ENCODE measurements at places on chromosomes 6 and 20. TPM values are rescaled to one million over a fixed set of nuclear protein-coding genes. Genes with fewer than 3 reads are reported as not detected.
A peak's percentile ranks its signal among the peaks of the same experiment; 100 is the strongest.

DNA sequence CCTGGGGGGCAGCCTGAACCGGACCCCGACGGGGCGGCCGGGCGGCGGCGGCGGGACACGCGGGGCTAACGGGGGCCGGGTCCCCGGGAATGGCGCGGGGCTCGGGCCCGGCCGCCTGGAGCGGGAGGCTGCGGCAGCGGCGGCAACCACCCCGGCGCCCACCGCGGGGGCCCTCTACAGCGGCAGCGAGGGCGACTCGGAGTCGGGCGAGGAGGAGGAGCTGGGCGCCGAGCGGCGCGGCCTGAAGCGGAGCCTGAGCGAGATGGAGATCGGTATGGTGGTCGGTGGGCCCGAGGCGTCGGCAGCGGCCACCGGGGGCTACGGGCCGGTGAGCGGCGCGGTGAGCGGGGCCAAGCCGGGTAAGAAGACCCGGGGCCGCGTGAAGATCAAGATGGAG lies 636 bp downstream of the SRF start:
- no peak for DNase-seq

DNA sequence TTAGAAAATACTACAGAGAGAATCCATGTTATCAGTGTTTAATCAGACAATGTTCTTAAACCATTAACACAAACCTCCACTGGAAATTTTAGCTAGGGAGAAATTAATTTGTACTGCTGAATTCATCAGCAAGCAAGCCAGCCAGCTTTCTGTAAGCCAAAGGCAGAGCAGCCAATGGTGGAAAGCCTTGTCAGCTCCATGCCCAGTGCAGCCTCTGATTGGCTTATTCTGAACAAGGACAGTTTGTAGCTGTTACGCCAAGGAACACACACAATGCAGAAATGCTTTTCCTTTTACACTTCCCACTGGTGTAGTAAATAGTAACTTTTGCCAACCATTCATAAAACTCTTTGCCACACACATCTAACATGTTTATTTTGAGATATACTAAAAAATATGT lies 265.0 kb downstream of the TENT5A start:
- DNase-seq, result no peak

DNA sequence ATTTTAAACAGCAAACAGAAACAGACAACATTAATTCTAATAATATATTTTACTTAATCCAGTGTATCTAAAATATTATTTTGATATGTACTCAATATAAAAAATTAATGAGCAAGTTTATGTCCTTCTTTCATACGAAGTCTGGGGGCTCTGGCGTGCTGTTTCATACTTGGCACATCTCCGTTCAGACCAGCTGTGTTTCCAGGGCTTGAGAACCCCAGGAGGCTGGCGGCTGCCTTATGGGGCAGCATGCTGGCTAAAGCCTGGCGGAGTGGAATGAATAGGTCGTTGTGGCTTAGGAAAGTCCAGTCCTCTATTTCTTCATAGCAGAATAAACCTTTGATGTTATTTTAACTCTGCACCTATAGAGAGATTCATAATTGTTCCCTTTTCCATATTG lies 43.3 kb downstream of the DUSP22 start:
- no peak for DNase-seq

DNA sequence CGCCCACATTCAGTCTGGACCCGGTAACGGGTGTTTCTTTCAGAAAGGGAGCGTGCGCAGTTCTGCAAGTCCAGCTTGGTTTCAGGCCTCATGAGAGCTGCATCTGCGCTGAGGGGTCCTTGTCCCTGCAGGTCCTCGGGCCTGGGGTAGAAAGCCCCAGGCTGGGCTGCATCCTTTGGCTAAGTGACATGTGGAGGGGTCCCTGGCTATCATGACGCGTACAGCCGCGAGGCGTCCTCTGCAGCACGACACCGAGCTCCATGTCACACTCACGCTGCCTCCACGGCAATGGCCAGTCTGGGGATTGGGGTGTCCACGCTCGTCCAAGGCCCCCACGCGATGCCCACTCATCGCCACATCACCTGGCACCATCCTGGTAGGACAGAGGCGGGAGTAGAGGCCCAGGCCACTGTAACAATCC lies 1.7 kb upstream of the KIF25 start:
- DNase-seq, result peak; percentile 57

GRCh38 chr20:25273046-25273445 lies 25.2 kb downstream of the PYGB start:
- DNase-seq, result no peak

DNA sequence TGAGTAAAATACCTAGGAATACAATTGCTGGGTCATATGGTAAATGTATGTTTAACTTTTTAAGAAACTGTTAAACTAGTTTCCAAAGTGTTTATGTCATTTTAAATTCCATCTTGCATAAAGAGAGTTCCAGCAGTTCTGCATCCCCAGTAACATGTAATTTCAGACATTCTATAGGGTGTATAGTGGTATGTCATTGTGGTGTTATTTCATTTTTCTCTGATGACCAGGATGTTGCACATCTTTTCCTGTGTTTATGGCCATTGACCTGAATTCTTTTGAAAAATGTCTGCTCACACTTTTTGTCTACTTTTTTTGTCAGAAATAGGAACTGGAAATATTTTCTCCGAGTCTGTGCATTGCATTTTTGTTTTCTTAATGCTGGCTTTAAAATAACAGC lies 128.9 kb downstream of the TMEM200A start:
- DNase-seq, result no peak

- no peak for DNase-seq
Observed at GRCh38 chr6:137094411-137095008, 49.7 kb upstream of the IL20RA start.

DNA sequence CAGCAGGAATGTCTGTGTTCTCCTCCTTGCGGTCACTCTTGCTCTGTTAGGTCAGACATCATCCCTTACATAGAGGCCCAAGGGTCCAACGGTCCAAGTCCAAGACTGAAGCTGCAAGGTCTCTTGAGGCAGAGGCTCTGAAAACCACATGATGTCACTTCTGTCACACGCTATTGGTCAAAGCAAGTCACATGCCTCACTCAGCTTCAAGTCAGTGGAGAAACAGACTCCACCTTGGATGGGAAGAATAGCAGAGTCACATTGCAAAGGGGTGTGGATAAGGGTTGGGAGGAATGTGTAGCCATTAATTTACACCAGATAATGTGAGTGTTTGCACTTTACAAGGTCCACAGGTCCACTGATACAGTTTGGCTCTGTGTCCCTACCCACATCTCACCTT lies 17.5 kb downstream of the SLC52A3 start:
- no peak for DNase-seq

DNA sequence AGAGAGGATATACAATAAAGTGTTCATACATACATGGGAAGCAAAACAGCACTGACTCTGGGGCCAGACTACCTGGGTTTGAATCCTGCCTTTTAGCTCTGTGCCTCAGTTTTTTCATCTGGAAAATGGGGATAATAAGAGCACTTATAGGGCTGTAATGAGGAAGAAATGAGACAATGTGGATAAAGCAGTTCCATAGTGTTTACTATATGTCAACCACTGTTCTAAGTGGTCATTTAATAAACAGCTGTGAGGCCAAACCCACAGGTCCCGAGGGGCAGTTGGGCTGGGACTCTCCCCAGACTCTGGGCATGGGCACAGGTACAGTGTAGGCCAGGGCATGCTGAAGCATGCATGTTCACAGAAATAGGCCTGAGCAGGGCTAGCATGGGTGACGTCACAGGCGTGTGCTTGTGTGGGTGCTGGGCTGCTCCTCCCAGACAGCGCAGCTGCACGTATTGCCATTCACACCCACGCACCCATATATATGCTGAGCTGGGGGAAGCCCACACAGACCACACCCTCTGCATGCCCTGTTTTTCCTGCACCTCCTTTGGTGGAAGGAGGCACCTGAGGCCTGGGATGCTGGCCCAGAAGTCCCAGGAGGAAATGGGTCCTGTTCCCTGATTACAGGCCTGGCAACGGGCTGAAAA lies 3.5 kb upstream of the PLCG1 start:
- no peak for DNase-seq

- DNase-seq, result no peak
Observed at GRCh38 chr6:136812174-136812573, 10.2 kb upstream of the PEX7 start.

DNA sequence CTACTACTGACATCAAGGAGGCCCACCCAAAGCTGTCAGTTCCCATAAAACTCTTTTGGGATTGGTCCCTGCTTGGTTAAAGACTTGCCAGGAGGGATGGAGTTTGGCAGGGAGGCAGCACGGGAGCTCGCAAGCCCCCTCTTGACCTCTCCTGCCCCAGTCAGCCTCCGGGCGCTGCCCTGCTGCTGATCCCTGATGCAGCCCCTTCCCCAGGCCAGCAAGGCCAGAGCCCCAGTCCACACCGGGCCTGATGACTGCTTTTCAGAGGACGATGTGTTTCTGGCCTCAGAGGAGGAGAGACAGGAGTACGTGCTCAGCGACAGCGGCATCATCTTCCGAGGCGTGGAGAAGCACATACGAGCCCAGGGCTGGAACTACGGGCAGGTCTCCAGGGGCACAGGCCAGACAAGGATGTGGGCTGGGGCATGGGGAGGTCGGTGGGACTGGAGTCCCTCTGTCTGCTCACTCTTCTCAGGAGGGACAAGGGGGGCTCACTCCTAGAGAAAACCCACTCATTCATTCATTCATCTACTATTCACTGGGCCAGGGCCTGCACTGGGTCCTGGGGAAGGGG lies 15.6 kb downstream of the TGM6 start:
- DNase-seq, result no peak

GRCh38 chr6:74936886-74937285 lies 269.0 kb downstream of the COL12A1 start:
- no peak for DNase-seq

DNA sequence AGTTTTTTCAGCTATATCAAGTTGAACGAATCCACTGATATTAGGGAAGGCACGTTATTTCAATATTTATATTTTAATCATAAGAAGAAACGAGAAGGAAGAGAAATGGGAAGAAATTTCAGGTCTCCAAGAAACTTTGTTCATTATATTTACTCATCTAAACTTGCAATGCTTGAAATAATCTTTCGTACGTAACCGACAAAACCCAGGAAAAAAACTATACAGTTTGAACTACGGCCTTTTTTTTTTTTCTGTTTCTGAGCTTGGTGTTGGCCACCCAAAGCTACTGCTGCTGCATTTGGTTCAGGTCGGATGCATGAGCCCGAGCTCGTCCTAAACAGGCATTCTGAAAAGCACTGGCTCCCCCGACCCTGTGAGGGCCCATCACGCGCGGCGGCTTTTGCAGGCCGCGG lies 548 bp downstream of the PERP start:
- no peak for DNase-seq

DNA sequence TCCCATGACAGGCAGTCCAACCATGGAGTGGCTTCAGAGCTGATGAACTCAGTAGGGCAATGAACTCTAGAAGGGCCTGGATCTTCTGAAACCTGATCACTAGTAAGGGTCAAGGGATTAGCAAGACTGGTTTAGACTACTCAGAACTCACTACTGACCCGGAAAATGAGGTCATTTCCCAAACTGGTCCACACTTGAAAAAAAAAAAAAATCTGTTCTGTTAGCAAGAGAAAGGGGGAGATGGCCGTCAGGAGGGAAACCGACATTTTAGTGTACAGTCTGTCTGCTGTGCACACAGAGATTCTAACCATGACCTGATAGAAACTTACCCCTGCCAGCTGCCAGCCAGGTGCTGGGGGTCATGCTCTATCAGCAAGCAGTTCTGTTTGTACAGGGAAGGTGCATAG lies 262.4 kb upstream of the AGPAT4 start:
- DNase-seq, result no peak

- DNase-seq, result no peak
Observed at GRCh38 chr6:129429956-129430355, 280.0 kb downstream of the ARHGAP18 start.

DNA sequence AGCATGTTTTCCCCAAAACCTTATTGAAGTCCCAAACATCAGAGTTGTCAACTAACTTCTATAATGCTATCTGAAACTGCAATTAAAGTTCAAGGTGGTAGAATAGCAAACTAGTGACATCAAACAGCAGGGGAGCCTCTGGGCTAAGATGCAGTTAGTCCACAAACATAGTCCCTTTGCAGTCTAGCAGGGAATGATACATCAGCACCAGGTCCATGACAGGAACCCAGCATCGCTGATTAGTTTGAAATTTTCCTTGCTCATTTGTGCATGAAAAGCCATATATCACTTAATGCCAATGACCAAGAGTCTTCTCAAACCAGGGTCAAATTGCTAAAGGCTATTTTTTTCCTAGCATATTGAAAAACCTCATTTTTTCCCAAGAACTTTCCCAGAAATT lies 145.3 kb downstream of the HIVEP2 start:
- no peak for DNase-seq

GRCh38 chr20:24906806-24907205 lies 42.3 kb upstream of the CST7 start:
- no peak for DNase-seq

DNA sequence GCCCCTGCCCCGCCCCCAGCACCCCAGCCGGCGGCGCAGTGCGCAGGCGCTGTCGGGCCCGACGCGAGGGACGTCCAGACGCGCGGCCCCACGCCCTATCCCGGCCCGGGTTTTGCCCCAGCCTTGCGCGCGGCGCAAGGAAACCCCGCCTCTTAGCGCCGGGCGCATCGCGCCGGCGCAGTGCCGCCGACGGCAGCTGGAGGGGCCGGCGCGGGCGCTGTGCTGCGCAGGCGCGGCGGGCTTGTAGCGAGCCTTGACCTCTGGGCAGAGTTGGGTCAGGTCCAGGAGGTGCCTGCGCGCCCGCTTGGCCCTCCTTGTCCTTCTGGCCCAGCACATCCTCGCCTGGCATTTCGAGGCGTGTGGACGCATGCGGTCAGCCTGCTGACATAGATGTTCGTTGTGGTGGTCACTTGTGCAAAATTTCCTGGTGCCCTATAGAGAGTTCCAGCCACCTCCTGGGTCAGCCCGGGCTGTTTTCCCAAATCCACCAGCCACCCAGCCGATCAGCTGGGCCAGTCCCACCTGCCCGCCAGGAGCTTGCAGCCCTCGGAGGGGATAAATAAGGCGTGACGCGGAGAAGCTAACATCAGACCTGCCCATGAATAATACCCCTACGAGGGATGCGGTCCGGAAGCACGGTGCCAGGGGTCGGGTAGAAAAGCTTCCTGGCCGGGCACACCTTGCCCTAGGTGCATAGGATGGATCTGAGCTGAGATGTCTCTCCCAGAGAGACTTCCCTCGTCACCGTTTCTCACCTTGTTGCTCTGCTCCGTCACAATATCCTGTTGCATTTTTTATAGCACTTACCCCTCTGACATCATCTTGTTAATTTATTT lies 428 bp upstream of the PRELID3B start:
- DNase-seq, result peak; percentile 97

- no peak for DNase-seq
Observed at GRCh38 chr6:96104910-96105309, 89.1 kb downstream of the FUT9 start.

The NMBR gene
- total RNA-seq, result not detected

The LAMA5 gene
- total RNA-seq, result 136 TPM

The JARID2 gene
- total RNA-seq, result 7.8 TPM

The LST1 gene
- total RNA-seq, result 9.3 TPM

The NKX2-4 gene
- total RNA-seq, result not detected

The NRSN1 gene
- total RNA-seq, result 0.11 TPM

The OPN5 gene
- total RNA-seq, result not detected

The RAET1E gene
- total RNA-seq, result not detected

The ZSCAN9 gene
- 15.4 TPM for total RNA-seq

The IRF4 gene
- total RNA-seq, result 3.6 TPM

The SMIM8 gene
- total RNA-seq, result 12.0 TPM

Data from esophagus muscularis mucosa (tissue), 4 donors.